ENCODE measurements at places on chromosomes 3 and 15. TPM values are rescaled to one million over a fixed set of nuclear protein-coding genes. Genes with fewer than 3 reads are reported as not detected.

SLC33A1 gene
- 23.9 TPM for total RNA-seq

ALDH1L1 gene
- 1.3 TPM for total RNA-seq

CCK gene
- 0.39 TPM for total RNA-seq

ZNF774 gene
- total RNA-seq: 1.7 TPM

KCNMB3 gene
- 2.7 TPM for total RNA-seq

CYP8B1 gene
- not detected for total RNA-seq

LRTM1 gene
- total RNA-seq: not detected

- H3K4me3 ChIP-seq: no peak overlapping the region
- no peak for DNase-seq
- no peaks in the 10 kb centered on the region for H3K36me3 ChIP-seq
- H3K4me1 ChIP-seq: peaks cover 50% of the 10 kb centered on the region
Measured at GRCh38 chr15:85499371-85499887, 119.0 kb downstream of the AKAP13 start.

- no peak for DNase-seq
- H3K27ac ChIP-seq: no peak overlapping the region
- H3K27me3 ChIP-seq: no peaks in the 10 kb centered on the region
- H3K4me1 ChIP-seq: no peaks in the 10 kb centered on the region
Measured at GRCh38 chr3:4772171-4772804, 206.9 kb upstream of the BHLHE40 start.

DNA sequence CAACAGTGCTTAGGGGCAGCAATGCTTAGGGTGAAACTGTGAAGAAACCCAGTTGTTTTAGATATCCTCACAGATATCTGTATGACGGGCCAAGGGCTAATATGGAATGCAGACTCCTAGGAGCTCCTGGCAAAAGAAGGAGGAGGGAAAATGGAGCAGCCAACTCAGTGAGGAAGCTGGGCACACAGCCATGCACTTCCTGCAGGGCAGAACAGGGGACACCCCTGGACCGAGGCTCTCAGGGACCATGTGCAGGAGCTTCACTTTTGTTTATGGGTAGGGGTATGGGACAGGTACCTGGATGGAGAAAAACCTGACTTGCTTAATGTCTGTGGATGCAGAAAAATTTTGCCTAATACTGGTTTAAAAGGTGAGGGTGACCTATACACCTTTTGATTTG, 20.2 kb downstream of the NIPA1 start:
- H3K27ac ChIP-seq: no peak overlapping the region
- H3K27me3 ChIP-seq: no peaks in the 10 kb centered on the region
- no peak overlapping the region for H3K4me3 ChIP-seq
- peak; percentile 10 for DNase-seq
- no peaks in the 10 kb centered on the region for H3K36me3 ChIP-seq

- no peak for DNase-seq
- H3K27ac ChIP-seq: no peak overlapping the region
- no peaks in the 10 kb centered on the region for H3K36me3 ChIP-seq
- no peaks in the 10 kb centered on the region for H3K27me3 ChIP-seq
- no peaks in the 10 kb centered on the region for H3K4me1 ChIP-seq
Measured at GRCh38 chr15:38972831-38973230, 408.2 kb upstream of the RASGRP1 start.

DNA sequence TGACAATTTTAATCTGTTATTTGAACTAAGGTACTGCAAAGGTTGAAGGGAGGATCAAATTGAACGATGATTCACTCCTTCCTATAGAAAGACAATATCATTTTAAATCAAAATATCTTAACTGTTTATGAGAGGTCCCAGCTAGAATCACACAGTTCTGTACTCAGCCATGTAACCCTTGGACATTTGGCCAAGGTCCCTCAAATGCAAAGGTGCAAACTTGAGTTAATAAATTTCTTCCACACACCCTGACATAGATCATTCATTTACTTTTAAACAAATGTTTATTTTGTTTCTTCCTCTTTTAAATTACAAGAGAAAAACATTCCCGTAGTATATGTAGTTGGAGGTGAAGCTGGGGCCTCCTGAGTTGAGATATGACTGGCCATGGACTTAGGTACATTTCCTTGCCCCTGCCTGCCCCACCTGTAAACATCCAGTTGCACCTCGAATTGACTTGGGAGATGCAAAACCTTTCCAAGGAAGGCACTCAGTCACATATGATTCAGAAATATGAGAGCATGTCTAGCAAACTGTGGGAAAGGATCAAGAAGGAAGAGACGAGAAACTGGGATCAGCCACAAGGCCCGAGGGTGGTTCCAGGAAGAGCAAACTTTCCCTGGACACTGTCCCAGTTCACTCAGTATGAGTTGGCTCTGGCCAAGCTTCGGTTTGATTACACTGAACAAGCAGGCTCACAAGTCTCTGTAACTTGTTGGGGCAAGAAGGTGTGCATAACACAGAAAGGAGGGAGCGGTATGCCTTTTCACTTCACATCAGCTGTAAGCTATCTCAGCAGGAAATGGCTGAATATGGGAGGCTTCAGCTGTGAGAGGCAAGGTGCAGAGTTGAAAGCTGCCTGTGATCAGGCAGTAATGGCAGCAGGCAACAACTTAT, 6.7 kb downstream of the TNFSF10 start:
- no peaks in the 10 kb centered on the region for H3K36me3 ChIP-seq
- DNase-seq: peak; percentile 83
- H3K4me1 ChIP-seq: no peaks in the 10 kb centered on the region

- no peaks in the 10 kb centered on the region for H3K4me1 ChIP-seq
- H3K36me3 ChIP-seq: no peaks in the 10 kb centered on the region
- no peak overlapping the region for H3K4me3 ChIP-seq
- H3K27me3 ChIP-seq: no peaks in the 10 kb centered on the region
Measured at GRCh38 chr15:46278486-46279090, 643.8 kb downstream of the SQOR start.

DNA sequence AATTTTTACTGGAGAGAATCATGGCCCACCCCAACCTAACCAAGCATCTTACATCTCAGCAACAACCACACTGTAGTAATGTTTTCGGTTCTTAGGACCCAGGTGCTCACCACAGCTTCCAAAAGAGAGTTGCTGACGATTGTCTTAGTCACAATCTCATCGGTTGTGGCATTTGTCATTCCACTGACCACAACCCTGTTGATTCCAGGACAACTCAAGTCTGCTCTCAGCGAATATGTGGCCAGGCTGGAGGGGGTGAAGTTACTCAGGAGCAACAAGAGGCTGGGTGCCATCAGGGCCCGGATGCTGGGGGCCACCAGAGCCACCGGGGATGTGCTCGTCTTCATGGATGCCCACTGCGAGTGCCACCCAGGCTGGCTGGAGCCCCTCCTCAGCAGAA, 25.9 kb downstream of the GALNT15 start:
- no peak overlapping the region for H3K4me3 ChIP-seq
- no peak for DNase-seq
- H3K27ac ChIP-seq: no peak overlapping the region
- H3K27me3 ChIP-seq: no peaks in the 10 kb centered on the region
- H3K36me3 ChIP-seq: no peaks in the 10 kb centered on the region
- no peaks in the 10 kb centered on the region for H3K4me1 ChIP-seq

- peaks cover 31% of the 10 kb centered on the region for H3K4me1 ChIP-seq
- no peak overlapping the region for H3K27ac ChIP-seq
- DNase-seq: no peak
- no peaks in the 10 kb centered on the region for H3K27me3 ChIP-seq
- H3K36me3 ChIP-seq: no peaks in the 10 kb centered on the region
- H3K4me3 ChIP-seq: no peak overlapping the region
Measured at GRCh38 chr15:33089878-33090757, 104.4 kb downstream of the FMN1 start.

- no peaks in the 10 kb centered on the region for H3K36me3 ChIP-seq
- H3K27me3 ChIP-seq: peaks cover 18% of the 10 kb centered on the region
- peak within 1 kb of the TSS; percentile 86 for H3K4me3 ChIP-seq
- H3K27ac ChIP-seq: peak within 1 kb of the TSS; percentile 63
Measured at GRCh38 chr3:152834776-152835600, at the start of gene P2RY1. TSS of gene P2RY1 (plus strand) at chr3:152835131. CDS start at chr3:152835783, 652 bp downstream.

DNA sequence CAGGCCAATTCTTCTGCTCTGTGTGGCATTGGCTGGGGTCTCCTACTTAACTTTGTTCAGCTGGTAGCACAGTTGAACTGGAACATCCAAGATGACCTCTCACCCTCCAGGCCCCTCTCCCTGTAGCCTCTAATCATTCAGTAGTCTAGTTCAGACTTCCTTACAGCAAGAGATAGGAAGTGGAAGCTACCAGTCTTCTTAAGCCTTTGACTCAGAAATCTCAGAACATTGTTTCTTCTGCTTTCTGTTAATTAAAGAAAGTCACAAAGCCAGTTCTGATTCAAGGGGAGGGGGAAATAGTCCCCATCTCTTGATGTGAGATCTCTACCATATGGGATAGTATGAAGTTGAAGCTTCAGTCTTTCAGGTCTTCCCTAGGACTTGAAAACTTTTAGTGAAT, 18.8 kb upstream of the SACM1L start:
- H3K4me1 ChIP-seq: no peaks in the 10 kb centered on the region
- H3K27ac ChIP-seq: no peak overlapping the region
- DNase-seq: no peak
- H3K36me3 ChIP-seq: peaks cover 8% of the 10 kb centered on the region
- H3K4me3 ChIP-seq: no peak overlapping the region

- DNase-seq: peak; percentile 88
- no peaks in the 10 kb centered on the region for H3K27me3 ChIP-seq
- H3K4me3 ChIP-seq: no peak overlapping the region
Measured at GRCh38 chr15:52261498-52262242, 33.9 kb downstream of the MYO5C start.

- peak; percentile 40 for DNase-seq
- H3K4me1 ChIP-seq: peaks cover 90% of the 10 kb centered on the region
- no peak overlapping the region for H3K4me3 ChIP-seq
- peak overlapping the region; percentile 34 for H3K27ac ChIP-seq
- peaks cover 13% of the 10 kb centered on the region for H3K36me3 ChIP-seq
- H3K27me3 ChIP-seq: no peaks in the 10 kb centered on the region
Measured at GRCh38 chr3:45984331-45985312, 11.0 kb downstream of the FYCO1 start.

DNA sequence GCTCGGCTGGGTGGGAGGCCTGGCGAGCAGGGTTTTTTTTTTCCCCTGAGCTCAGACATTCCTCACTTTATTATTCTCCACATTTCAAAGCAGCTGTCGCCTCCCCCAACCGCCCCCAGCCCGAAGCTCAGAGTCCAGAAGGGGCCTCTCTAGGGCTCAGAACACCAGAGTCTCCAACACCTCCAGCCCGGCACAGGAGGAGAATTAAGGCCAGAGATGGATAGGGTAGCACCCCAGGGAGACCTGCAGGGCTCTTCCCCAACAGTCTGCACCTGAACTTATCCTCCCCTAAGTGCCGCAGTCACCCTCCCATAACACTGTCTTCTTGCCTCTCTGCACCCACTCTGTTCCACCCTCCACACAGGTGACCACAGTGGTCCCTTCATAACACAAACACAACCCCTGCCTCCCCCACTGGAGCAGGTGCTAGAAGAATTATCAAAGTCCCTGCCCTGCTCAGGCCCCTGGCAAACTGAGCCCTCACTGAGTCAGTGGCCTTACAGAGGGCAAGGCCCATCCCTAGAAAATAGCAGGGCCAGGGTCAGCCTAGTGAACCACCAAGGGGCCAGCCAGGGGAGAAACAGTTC, 14.1 kb downstream of the MYL3 start:
- peaks cover 11% of the 10 kb centered on the region for H3K4me1 ChIP-seq
- no peaks in the 10 kb centered on the region for H3K27me3 ChIP-seq
- H3K4me3 ChIP-seq: no peak overlapping the region

GRCh38 chr15:52523647-52524046, 5.0 kb downstream of the MYO5A start:
- H3K27me3 ChIP-seq: peaks cover 16% of the 10 kb centered on the region
- no peaks in the 10 kb centered on the region for H3K36me3 ChIP-seq
- no peak overlapping the region for H3K27ac ChIP-seq
- no peak for DNase-seq
- no peak overlapping the region for H3K4me3 ChIP-seq

DNA sequence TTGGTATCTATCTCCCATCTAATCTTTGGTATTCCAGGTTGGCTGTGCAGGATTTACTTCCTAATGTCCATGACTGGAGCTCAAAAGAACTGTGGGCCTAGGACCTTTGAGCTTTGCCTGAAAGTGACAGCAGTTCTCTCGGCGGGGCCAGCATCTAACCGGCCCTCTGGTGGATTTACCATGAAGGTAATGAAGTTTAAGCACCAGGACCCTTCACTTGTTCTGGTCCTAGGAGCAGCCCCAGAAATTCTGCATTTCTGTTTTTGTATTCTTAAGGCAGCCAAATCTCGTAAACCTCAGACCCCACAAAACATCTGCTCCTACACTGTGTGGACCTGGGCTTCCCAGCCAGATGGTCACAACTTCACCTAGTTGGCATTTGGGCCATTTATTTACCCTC, 13.0 kb downstream of the CALML4 start:
- H3K4me3 ChIP-seq: no peak overlapping the region
- peak overlapping the region; percentile 49 for H3K27ac ChIP-seq
- DNase-seq: no peak
- no peaks in the 10 kb centered on the region for H3K4me1 ChIP-seq

- H3K27me3 ChIP-seq: peaks cover 25% of the 10 kb centered on the region
- no peak for DNase-seq
- H3K4me3 ChIP-seq: no peak overlapping the region
- no peaks in the 10 kb centered on the region for H3K36me3 ChIP-seq
- no peak overlapping the region for H3K27ac ChIP-seq
Measured at GRCh38 chr3:192449036-192449435, 278.3 kb downstream of the FGF12 start.

DNA sequence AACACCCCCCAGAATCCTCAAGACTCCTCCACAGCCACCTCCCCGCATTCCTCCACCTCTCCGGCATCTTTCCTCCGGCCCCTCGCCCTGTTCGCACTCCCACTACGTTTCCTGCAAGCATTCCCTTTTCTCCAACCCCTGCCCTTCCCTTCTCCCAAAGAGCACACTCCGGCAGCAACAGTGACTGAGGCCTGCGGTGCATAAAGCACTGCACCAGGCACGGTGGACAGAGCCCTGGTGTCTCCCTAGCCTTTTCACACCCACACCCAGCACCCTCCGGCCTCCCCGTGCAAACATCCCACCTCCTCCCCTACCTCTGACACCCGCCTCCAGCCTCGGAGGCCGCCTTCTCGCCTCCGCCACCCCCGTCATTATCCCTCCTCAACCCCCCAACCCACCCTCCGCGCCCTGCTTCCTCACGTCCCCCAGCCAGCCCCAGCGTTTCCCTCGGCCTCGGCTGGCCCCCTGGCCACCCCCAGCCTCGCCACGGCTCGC, 577 bp downstream of the ZNF148 start:
- H3K27me3 ChIP-seq: no peaks in the 10 kb centered on the region
- H3K4me1 ChIP-seq: peaks cover 5% of the 10 kb centered on the region
- peak overlapping the region; percentile 97 for H3K27ac ChIP-seq
- DNase-seq: peak; percentile 62
- H3K4me3 ChIP-seq: peak overlapping the region; percentile 91
- H3K36me3 ChIP-seq: no peaks in the 10 kb centered on the region

All from cardiac muscle cell (in vitro differentiated cells and primary cell).